ENCODE measurements at places on chromosomes 3 and 15.

DNA sequence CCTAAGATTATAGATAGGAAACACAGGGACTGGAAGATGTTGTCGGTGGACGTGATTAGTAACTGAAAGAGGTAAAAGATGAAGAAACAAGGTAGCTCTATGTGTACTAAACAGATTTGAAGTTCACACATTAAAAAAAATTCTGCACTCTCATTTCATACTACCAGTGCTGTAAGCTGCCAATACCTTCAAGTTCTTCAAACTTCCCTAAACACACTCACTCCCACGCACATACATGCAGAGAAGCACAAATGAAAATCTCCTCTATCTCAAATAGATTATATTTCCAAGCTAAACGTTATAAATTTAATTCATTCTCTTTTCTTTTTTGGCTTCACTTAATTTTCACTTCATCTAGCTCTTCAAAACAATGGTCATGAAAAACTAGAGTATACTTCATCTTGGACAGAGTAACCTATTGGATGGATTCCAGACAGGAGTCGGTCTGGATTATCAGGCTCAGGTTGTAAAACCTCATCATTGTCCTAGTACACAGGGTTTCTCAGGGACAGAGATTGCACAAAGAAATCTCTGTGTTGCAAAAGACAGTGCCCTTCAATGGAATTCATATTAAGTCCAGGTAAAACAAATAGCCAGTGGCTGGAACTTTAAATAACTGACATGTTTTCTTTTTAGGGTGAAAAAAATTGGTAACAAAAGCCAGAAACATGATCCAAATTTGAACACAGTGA is 408.1 kb upstream of the ZNF385D start:
- DNase-seq: no peak

- peak; percentile 43 for DNase-seq
Observed at GRCh38 chr15:99729920-99730319, 3.3 kb downstream of the LYSMD4 start.

- DNase-seq: no peak
Observed at GRCh38 chr3:194602669-194603171, 30.5 kb downstream of the TMEM44 start.

DNA sequence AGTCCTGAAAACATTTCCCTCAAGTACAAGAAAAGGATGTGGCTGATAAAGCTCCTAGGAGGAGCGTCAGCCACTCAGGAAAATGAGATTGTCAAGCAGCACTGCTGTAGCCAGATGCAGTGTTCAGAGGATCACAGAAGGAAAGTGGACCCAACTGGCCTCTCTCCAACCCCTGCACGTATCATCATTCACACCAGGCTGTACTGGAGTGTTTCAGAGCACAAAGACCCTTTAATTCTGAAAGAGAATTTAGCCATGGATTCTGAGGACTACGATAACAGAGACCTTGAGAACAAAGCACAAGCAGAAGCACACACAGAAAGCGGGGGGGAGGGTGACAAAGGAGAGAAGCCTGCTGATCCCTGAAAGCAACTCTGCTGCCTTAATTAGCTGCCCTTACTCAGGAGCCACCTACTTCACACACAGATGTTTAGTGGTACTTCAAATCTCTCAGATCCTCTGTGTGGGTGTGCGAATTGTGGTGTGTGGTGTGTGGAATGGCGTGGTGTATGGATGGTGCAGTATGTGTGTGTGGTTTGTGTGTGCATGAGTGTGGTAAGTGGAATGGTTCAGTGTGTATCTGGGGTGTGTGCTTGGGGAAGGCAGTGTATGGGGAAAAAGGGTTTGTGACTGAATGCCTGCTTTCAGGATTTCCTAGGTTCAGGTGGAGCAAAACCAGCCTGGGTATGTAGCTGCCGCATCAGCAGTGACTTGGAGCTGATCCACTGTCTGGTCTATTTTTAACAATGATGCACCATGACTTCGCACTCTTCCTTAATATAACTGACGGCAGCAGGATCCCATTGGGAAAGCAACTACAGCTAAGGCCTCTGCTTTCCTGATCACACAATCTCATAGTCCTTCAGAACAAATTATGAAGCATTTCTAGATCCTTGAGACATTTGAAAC is 192.5 kb downstream of the RSL24D1 start:
- DNase-seq: no peak

- DNase-seq: peak; percentile 53
Observed at GRCh38 chr15:101489237-101489598, 289 bp downstream of the PCSK6 start.

- no peak for DNase-seq
Observed at GRCh38 chr15:43930556-43930955, 103.8 kb downstream of the WDR76 start.

All from activated CD4-positive, alpha-beta T cell treated with anti-CD3 and anti-CD28 coated beads for 36 hours (primary cell).